ENCODE measurements at places on chromosomes 4 and X.
A peak's percentile ranks its signal among the peaks of the same experiment; 100 is the strongest.

DNA sequence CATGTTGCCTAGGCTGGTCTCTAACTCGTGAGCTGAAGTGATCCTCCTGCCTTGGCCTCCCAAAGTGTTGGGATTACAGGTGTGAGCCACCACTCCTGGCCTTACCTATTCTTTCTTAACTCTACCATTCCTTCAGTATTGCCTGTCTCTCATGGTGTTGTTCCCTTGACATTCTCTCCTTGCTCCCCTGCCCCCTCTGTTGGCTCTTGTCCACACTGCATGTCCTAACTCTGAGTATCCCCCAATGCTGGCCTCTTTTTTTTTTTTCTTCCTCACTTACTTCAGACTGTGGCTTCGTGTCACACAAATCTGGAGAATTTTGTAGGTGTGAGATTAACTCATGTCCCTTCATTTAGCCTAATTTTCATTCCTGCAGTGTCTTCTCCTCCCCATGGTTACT, 22.9 kb upstream of the FRMPD4 start:
- DNase-seq: no peak

DNA sequence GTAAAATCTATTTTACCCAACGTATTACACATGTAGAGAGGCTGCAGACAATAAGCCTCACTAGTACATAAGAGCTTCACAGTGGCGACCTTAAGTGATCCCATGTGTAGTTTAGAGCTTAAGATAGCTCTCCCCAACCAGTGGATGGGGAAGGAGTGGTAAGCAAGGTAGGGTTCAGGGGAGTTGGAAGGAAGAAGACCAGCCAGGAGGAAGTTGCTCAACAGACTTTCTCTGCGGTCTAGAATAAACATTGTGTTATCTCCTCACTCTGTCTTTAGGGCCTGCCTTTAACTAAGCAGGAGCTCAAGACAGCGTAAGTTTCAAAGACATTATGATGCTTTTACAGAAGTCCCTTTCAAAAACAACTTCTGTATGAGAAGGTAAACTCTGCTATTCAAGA, 16.8 kb downstream of the MEPE start:
- no peak for DNase-seq

DNA sequence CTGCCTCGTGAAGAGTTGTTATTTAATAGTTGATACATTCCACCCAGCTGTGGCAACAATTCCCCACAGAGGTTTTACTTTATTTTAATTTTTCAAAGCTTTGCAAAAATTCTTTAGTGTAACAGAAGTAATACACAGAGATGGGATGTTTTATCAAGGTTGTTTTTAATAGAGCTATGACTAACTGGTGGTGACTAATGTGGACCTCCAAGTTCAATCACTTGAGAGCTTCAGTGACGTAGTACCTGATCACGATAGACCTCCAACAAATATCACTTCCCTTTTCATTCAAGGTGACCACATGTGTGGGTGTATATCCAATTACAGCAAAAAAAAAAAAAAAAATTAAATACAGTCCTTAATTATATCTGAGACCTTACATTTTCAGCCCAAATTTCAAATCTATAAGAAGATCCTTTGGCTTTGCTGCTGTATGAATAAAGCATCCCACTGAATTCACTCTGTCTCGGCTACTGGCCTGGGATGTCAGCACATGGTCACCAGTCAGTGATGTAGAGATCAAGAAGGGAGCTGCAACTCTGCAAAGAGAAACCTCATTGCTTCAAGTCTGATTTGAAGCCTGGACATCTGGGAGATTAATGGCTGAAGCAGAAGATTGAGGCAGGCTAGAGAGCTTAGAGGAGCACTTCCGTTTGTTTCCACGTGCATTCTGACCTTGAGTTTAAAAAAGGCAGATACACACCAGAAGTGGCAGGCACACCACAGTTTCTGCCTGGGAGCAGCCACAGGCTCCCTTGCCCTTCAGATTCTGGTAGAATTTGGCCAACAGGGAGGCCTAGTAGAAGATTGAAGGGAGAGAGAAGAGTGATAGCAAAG, 345.9 kb upstream of the NOCT start:
- DNase-seq: no peak

GRCh38 chrX:148354916-148355315, 145.5 kb upstream of the AFF2 start:
- DNase-seq: no peak

- no peak for DNase-seq
Measured at GRCh38 chr4:156685308-156685707, 286.3 kb downstream of the PDGFC start.

- no peak for DNase-seq
Measured at GRCh38 chrX:41827886-41828285, 95.5 kb downstream of the CASK start.

GRCh38 chrX:136742721-136743379, 37.9 kb downstream of the ARHGEF6 start:
- no peak for DNase-seq

DNA sequence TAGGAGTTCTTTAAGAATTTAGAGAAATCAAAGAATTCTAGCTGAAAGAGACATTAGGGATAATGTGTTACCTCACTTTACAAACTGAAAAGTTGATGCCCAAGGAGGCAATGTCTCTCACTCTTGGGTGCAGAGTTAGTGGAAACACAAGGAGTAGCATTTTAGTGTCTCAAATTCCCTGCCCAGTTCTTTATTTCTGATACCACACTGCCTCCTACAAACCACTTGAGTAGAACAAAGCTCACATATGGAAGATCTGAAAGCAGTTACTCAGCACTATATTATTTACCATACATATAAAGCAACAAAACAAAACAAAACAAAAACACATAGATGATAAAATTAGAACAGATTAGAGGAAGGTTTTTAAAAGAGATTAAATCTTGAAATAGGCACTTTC, 124.2 kb downstream of the REELD1 start:
- no peak for DNase-seq

DNA sequence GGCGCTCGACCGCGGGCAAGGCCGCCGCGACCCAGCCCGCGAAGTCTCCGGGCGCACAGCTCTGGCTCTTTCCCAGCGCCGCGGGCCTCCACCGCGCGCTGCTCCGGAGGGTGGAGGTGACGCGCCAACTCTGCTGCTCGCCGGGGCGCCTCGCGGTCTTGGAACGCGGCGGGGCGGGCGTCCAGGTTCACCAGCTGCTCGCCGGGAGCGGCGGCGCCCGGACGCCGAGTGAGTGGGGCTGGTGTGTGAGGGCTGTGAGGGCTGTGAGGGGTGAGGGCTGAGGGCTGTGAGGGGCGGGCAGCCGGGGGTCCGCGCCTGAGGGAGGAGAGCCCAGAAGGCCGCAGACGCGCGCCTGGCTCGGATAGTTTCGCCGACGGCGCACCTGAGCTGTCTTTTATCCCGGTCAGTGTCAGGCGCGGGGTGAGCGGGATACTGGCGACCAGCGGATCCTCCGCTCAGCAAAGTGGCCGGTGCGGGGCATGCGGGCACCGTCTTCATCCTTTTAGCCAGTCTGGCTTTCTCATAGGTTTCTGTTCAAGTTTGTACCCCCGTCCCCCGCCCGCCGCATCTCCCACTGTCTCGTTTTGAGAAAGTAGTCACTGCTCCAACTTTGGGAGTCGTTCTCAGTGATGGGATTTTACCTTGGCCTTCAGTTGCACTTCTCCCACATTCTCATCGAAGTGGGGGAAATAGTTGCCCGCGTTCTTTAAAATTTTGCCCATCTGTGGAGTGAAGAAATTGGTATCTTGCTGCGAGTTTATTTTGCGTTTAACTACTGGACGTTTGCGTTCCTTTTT, 586 bp downstream of the HERC5 start:
- no peak for DNase-seq

- DNase-seq: no peak
Measured at GRCh38 chr4:52914051-52914605, 52.0 kb downstream of the RASL11B start.

- DNase-seq: no peak
Measured at GRCh38 chr4:71473541-71474240, 134.9 kb downstream of the SLC4A4 start.

GRCh38 chr4:15902746-15903145, 35.8 kb downstream of the FGFBP1 start:
- no peak for DNase-seq

DNA sequence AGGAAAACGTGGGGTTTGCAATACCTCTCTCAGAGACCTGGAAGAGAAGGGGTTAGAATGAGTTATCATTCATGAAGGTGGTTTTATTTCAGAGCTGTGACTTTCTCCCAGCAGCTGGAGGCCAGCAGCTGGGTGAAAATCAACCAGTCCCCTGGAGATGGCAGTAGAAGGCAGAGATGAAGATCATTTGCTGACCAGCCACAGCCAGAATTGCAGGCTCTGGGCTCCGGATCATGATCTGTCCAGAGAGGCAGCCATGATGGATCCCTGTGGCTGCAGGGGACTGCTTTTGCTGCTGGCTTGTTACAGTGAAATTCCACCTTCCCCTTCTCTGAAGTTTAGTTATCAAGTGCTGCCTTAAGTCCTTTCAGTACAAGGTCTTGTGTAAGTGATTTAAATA, 46.9 kb upstream of the TAB3 start:
- DNase-seq: no peak

- DNase-seq: peak; percentile 12
Measured at GRCh38 chr4:89024051-89024675, 32.8 kb downstream of the FAM13A start.

GRCh38 chrX:120235284-120235683, 15.3 kb upstream of the ZBTB33 start:
- DNase-seq: no peak

- no peak for DNase-seq
Measured at GRCh38 chrX:40349251-40349650, 231.5 kb upstream of the ATP6AP2 start.

DNA sequence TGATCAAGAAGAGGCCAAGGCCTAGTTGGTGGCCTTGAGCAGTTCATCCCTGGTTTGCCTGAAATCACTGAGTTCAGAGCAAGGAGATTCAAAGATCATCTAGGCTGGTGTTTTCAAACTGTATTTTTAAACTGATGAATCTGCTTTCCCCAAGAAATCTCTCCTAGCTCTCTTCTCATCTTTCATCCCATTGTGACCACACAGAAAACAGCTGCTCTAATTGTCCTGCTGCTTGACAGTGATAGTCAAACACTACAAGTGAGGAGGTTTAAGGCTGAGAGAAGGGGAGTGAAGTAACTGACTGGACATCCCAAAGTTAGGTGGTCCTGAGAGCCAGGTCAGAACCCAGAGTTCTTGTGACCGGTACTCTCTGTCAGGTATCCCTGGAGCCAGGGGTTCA, 91.5 kb downstream of the LNX1 start:
- no peak for DNase-seq

- no peak for DNase-seq
Measured at GRCh38 chr4:154528869-154529268, 21.3 kb downstream of the PLRG1 start.

GRCh38 chrX:31223817-31224216, 152.0 kb upstream of the FTHL17 start:
- no peak for DNase-seq

DNA sequence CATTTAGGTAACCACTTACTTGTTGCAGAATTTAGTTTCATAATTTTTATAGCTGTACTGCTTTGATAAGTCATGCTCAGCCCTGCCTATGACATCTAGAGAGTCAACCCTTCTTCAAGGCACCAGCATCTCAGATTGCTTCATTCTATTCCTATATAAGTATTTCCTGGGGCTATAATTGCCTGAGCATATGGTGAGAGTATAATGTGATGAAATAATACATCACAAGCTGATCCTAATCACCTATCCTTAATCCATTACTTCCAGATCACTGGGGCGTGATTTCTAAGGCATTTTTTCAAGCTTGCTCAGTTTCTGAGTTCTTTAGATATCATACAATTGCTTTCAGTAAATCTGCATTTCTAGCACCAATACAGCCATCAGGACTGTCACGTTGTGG, 200.0 kb upstream of the NPY2R start:
- no peak for DNase-seq

GRCh38 chr4:6576932-6577331, 1.9 kb downstream of the MAN2B2 start:
- no peak for DNase-seq

DNA sequence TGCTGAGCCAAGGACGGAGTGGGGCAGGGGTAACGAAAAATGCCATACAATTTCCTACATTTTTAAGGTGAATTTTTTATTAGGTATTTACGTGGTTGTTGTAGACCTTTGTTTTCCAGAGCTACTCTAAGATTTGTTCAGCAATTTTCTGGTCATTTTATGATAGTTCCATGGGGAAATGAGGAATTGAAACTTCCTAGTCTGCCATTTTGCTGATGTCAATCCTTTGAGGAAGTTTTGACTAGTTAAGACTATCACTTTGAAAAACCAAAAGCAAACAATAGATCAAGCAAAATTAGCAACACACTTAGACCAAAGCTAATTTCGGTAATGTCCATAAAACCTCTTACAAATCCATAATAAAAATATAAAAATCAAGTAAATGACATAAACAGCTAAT, 7.0 kb upstream of the TLR3 start:
- no peak for DNase-seq

GRCh38 chr4:140252141-140252741, 98.3 kb upstream of the MAML3 start:
- no peak for DNase-seq

- no peak for DNase-seq
Measured at GRCh38 chr4:156970501-156971164, 966 bp downstream of the PDGFC start.

GRCh38 chrX:30781711-30782444, 107.2 kb downstream of the TAB3 start:
- DNase-seq: no peak

GRCh38 chr4:5222951-5223350, 171.7 kb downstream of the STK32B start:
- no peak for DNase-seq

DNA sequence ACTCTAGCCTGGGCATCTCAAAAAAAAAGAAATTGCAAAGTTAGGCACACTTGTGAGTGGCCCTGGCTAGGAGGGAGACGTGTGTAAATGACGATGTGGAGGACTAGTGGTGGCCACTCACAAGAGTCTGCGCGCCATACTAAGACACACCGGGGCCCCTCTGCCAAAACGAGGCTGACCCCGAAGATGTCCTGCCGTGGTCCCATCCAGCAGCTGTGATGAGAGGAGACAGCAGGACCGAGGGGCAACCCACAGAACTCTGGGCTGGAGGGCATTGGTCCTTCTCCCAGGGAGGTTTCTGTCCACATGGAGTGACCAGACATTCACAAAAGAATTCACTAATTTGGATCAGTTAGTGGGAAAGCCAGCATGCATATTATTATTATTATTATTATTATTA, 47.4 kb downstream of the NOP14 start:
- no peak for DNase-seq

DNA sequence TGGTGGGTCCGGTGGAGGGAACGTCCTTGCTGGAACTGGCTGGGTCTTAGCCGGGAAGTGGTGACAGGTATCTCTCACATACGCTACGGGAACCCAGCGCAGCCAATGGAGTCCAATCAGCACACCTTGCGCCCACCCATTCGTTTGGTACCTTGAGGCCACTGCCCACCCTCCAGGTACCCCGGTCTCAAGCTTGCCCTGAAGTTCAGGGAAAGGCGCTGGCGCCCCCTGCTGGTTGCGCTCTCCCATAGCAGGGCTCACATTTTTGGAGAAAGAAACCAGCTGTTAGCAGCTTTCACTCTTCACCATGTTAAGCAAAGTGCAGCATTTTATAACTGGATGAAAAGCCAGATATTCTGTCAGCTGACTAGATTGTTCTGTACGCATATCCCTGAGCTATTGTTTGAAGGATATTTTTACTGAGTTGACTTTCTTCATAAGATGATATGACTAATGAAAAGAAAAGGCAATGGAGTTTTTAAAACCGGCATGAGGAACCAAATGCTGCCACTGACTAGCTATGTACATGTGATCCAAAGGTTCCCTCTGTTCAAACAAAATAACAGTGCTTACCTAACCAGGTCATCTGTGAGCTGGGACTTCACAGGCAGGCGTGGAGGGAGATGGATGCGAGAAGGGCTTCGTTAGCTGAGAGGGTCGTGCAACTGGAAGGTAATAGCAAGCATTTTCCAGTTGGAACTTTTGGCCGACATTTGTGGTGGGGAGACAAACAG, 43.7 kb downstream of the OTOP1 start:
- no peak for DNase-seq
